ENCODE measurements at places on chromosomes 13 and 19.

- no peak for DNase-seq
Measured at GRCh38 chr13:76968041-76968440, 19.7 kb downstream of the ACOD1 start.

DNA sequence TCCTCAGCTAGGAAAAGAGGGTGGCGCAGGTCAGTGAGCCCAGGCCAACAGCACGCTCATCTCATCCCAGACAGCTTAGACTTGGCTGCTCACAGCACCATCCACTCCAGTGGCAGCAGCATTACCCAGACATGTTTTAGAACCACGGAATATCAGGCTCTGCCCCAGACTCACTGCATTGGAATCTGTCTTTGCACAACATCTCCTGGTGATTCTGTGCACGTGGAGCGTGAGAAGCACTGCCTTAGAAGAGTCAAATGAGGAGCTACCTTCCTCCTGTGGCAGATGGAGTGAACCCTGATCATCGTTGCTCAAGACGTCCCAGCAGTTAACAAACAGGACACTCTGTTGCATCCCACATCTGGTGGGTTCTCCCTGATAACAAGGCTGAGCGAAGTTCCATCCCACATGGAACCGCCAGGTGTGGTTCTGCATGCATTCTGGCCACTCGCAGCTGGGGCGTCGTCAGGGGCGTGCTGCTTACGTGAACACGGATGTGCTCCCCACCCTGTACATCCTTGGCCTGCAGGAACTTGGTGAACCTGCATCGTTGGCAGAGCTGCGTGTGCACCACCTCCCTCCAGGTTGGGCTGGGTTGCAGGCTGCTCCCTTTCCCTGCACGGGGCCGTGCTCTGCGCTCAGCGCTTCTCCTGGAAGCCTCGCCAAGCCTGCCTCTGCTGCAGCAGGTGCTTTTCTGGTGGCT, 25.2 kb upstream of the ATP11A start:
- no peak for DNase-seq

DNA sequence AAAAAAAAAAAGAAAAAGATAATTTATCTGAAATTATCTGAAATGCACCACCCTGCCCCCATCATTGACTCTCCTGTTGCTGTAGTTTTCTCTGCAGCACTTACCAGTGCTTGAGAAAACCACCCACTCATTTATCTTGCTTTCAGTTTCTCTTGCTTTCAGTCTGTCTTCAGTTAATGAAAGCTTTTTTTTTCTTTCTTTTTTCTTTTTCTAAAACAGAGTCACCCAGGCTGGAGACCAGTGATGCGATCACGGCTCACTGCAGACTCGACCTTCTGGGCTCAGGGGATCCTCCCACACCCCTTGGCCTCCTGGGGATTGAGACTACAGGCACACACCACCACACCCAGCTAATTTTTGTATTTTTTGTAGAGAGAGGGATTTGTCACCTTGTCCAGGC, 4.3 kb upstream of the ACP5 start:
- peak; percentile 91 for DNase-seq

- DNase-seq, result no peak
Measured at GRCh38 chr19:34779652-34780051, 6.6 kb upstream of the ZNF599 start.

GRCh38 chr19:55543567-55543966, 1.8 kb downstream of the SBK3 start:
- DNase-seq, result no peak
